ENCODE measurements at places on chromosomes 7 and 10.

GRCh38 chr10:131973160-131973951 is 8.4 kb downstream of the BNIP3 start:
- DNase-seq, result no peak

DNA sequence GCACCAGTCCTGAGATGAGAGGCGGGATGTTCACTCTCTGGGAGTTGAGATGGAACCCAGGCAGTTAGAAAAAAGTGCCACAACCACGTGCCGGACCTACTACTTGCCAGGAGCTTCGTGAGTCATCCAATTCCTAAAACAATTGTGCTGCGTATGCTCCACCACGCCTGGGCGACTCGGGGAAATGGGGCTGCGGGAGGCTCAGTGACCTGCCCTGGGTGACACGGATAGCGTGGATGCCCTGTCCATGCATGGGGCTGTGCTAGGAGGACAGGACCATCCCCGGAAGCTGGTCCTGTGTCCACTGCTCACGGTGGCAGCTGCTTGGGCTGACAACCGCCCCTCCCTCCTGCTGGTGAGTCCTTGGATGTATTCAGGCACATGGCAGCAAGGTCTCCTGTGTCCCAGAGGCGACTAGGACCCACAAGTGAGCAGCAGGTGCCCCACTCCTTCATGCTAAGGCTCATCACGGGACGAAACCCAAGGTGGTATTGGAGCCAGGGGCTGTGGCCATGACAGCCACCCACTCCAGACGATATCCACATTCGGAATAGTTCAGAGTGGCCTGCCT is 90.4 kb downstream of the BMS1 start:
- no peak for DNase-seq

- no peak for DNase-seq
Observed at GRCh38 chr7:16268821-16269768, 152.2 kb downstream of the CRPPA start.

GRCh38 chr7:120030876-120031275 is 242.1 kb upstream of the KCND2 start:
- DNase-seq, result no peak

GRCh38 chr10:131876508-131876907 is 24.3 kb upstream of the PPP2R2D start:
- DNase-seq, result no peak

DNA sequence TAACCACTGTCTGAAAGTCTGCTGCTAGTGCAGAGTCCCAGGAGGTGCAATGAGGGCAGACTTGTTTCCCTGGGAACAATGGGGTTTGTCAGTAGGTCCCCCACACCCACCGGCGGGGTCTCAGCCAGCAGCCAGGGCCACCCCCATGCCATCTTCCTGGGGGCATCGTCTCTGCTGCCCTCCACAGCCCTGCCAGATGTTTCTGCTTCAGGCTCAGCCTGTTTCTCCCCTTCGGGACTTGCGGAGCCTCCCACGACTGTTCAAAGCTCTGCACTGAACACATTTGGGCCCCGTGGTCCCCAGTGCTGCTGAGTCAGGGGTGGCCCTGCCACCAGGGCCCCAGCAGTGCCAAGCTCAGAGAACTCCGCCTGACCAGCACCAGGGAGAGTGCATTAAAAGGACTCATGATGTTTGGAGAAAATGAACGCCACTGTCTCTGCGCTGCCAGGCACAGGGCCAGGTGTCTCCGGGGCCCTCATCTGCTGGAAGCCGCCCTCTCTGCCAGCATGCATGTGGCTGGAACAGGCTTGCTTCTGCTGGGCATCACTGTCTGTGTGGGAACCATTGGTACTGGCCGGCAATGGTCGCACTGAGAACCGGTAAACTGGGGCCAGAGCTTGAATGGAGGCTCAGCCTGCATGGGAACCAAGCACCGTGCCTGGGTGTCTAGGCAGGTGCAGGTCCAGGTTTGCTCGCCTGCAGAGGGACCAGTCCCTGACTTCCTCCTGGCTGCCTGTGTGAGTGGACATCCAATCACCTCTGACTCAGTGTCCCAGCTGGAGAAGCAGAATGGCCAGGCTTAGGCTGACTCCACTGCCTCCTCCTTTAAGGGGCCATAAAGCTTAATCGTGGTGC is 345.1 kb downstream of the GLRX3 start:
- DNase-seq, result no peak

DNA sequence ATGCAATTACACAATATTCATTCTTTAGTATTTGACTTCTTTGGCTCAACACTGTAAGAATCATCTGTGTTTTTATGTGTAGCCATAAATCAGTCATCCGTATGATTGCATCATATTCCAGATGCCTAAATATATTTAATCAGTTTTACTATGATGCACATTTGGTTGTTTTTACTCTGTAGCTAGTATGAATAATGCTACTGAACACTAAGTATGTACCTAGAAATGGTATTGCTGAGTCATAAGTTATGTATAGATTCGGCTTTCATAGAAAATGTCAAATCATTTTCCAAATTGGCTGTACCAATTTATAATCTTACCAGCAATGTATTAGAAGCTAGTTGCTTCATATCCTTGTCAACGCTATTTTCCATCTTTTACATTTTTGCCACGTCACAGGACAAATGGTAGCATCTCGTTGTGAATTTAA is 197.3 kb upstream of the PLXNA4 start:
- no peak for DNase-seq

DNA sequence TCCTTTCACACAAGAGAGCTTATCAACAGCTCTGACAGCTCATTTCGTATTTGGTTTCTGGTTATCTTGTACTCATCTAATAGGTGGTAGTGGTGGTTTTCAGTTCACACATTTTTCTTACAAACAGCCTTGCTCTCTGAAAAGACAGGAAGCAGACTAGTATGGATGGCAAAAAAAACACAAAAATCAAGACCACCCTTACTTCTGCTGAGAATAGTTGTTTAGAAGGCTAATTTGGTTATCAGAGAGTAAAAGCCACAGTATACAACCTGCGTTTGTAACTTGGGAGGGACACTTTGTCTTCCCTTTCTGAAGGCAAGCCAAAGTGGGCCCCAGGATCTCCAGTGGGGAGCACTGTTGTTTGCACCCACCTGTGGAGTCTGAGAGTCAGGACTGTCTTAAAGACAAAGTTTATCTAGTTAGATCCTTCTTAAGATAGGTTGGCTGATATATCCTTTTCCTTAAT is 68.0 kb downstream of the PIP4K2A start:
- no peak for DNase-seq

- DNase-seq, result no peak
Observed at GRCh38 chr7:134701272-134701671, 54.6 kb downstream of the BPGM start.

DNA sequence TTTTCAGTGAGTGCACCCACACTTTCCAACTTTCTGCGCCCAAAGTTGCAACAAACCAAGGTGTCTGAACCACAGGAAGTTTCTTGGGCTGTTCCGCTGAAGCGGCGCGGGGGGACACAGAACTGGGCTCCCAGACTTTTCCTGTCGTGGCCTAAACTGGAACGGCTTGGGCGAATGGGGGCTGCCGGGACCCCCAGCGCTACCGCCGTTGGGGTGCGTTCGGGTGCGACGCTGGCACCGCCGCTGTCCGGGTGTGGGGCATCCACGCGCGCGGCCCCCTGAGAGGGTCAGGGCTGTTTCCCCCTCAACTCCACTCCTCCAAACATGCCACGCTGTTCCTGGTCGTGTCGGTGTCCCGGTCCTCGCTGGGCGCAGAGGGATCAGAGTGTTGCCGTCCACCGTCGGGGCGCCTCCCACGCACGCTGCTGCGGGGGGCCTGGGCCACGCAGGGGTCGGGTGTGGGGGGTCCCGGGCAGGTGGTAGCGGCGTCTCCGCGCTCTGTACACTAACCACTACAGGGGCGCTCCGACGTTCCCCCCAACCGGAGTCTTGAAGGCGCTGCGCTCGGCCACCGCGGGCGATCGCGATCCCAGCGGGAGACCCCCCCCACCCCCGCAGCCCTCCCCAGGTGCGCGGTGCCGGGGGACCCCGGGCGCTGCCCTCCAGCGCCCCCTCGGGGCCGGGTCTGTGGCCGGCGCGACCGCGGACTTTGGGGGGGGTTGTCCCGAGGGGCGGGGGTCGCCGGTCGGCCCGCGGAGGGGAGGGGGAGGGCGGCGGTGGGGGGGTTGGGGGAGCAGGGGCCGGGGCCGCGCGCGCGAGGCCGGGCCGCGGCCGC is 2.2 kb upstream of the CUX1 start:
- no peak for DNase-seq

DNA sequence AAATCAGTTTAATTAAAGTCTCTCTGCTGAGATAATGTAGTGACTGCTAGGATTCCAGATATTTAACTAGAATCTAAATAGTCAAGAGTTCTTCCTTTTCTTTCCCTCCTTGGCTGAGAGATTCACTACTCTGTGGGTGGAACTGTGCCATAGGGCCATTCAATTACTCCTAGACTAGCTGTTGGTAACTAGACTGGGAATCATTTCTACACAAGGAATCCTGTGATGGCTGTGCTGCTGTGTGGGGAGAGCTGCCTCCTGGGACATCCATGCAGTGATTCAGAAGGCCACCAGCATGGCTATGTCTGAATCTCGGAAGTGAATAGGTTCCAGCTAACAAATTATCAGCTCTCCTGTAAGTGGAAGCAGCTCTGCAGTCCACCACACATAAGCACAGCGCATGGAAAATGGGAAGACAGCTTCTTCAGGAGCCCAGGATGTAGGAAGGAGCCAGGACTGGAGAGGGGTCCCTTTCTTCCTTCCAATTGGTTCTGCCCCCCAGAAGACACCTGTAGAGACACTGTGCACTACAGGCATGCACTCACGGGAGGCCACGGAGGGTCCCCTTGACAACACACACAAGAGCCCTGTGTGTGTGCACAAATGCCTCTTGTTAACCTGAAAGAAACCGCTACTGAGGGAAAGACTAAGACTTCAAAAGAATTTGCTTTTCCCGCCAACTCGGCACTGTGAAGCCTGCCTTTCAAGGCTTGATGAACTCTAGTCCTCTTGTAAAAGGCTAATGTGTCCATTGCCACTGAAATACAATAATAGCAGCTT is 66.5 kb downstream of the SCRN1 start:
- DNase-seq, result no peak

DNA sequence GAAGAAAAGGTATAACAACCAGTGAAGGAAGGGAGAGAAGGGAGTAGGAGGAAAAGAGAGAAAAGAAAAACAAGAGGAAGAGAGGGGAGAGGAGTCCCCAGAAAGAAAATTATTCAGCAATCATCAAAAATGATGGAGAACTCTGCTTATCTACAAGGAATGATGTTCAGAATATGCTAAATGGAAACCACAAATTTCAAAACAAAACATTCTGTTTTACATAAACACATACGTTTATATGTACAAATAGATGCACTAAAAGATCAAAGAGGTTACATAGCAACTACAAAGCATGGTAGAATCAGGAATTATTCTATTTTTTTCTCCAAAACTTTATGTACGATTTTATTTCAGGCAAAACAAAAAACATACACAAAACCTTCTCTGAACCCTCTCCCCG is 91.9 kb downstream of the FAM13C start:
- no peak for DNase-seq

DNA sequence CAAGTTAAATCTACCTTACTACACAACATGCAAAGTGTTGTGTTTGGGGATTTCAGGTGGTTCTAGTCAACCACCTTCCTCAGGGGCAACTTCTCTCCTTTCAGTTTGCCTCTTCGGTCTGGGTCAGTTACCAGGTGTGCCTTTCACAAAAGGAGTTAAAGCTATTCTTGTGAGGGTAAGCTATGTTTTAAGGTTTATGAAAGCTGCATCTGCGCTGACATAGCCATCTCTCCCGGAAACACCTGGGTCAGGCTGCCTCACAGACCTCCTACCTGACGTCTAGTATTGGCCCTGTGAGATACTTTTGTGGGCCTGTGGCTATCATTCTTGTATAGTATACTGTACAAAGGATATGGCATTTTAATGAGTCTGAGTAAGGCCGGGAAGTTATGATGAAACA is 67.7 kb upstream of the ITGA8 start:
- no peak for DNase-seq

DNA sequence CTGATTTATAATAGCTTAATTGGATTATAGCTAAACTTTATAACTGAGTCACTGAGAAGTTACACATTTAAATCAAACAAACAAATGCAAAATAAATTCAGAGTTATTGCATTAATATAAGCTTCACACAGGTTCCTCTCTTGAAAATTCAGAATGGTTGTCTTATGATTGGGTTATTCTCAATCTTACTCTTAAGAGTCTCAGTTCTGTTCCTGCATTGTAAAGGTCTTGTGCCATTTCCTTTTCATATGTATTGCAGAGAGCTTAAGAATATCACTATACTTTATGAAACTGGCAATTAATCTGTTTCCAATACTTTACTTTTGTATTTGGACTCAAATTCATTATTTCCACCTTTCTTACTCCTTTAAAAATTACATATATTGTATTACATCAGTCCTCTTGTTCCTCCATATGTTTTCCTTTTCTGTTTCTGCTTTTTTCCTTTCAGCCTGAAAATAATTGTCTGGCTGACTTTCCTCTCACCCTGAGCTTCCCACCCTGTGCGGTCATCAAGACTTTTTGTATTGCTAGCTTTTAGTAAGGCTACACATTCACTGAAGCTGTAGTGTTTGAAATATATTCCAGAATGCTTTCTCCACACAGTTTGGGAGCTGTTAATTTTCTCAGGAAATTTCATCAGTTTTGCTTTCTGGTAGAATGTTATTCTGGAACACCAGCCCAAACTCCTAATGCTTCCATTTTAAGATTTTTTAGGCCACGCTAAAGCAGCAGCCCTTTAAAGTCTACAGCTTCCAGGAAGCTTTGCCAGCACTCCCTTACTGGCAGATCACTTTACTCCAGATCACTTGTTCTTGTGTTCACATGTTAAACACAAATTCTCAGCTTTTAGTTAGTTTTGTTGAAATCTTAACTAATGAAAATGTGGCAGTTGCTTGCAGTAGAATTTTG is 139.4 kb downstream of the KCND2 start:
- no peak for DNase-seq

- peak; percentile 94 for DNase-seq
Observed at GRCh38 chr10:110918269-110918642, 724 bp downstream of the BBIP1 start.

DNA sequence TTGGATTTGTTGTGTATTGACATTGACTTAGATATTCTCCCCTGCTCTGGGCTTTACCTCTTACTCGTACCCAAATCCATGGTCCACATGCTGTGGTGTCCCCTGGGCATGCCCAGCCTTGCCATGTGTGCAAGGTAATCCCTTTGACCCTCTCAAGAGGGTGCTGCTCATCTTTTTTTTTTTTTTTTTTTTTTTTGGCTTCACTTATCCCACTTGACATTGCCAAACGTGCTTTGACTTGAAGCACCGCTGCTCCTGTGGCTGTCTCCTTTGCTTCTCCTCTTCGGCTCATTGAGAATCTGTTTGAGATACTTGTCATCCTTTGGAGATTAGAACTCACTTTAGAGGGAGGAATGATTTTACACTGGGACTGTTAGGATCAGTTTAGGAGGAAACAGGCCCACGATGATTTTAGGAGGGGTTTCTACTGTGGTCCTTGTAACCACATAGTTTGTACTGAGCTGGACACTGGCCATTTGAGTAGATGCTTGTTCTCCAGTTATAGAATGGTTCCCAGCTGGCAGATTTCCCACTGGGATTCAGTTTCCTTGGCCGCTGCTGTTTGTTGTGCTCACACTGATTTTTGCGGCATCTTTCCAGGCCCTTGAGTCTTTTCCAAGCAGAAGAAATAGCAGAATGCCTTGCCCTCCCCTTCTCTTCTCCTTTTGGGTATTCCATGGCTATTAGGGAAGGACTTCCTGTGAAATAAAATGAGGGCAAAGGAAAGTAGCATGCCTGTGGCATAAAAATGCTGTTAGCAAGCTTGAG is 184.8 kb downstream of the AUTS2 start:
- no peak for DNase-seq

- DNase-seq, result no peak
Observed at GRCh38 chr10:110216942-110217661, 9.7 kb downstream of the MXI1 start.

- no peak for DNase-seq
Observed at GRCh38 chr7:909358-910329, 33.3 kb downstream of the GET4 start.

GRCh38 chr7:118948508-118948907 is 724.0 kb downstream of the ANKRD7 start:
- DNase-seq, result no peak
